PC-3 (cell line): ENCODE measurements at places on chromosomes 12 and 14. TPM values are rescaled to one million over a fixed set of nuclear protein-coding genes. Genes with fewer than 3 reads are reported as not detected.

Gene GPRC5D
- total RNA-seq = not detected in 2 replicates

DNA sequence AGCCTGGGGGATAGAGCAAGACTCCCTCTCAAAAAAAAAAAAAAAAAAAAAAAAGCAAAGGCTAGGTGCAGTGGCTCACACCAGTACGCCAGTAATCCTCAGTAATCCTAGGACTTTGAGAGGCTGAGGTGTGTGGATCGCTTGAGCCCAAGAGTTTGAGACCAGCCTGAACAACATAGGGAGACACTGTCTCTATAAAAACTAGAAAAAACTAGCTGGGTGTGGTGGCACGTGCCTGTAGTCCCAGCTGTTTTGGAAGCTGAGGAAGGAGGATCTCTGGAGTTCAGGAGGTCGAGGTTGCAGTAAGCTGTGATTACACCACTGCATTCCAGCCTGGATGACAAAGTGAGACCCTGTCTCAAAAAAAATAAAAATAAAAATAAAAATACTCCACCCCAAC is 8.9 kb upstream of the RBM25 start:
- H3K27me3 ChIP-seq = no peaks in the 10 kb centered on the region
- no peaks in the 10 kb centered on the region for H3K4me1 ChIP-seq
- H3K27ac ChIP-seq = no peak overlapping the region
- no peak overlapping the region for H3K4me3 ChIP-seq

GRCh38 chr12:118582863-118583262 is 206.5 kb downstream of the SUDS3 start:
- H3K36me3 ChIP-seq = no peaks in the 10 kb centered on the region
- peaks cover 14% of the 10 kb centered on the region for H3K27me3 ChIP-seq
- H3K4me1 ChIP-seq = no peaks in the 10 kb centered on the region
- H3K27ac ChIP-seq = no peak overlapping the region
- H3K4me3 ChIP-seq = no peak overlapping the region

DNA sequence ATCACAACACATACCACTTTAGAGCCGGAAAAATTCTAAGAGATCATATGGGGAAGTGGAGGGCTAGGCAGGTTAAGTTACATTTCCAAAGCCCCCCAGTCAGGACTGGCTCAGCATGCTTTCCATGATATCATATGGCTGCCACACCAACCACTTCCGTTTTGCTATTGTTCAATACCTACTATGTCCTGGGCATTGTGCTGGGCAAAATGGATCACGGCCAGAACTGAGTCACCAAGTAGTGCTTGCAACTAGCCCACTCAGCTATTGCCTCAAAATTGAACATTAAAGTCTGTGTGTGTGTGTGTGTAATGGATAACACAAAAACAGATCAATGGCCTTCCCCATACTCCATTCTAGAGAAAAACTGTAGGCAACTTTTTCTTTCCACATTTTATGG is 22.7 kb downstream of the WIF1 start:
- H3K27me3 ChIP-seq = no peaks in the 10 kb centered on the region; the same call in 1 of the 2 replicates
- no peak overlapping the region for H3K27ac ChIP-seq
- no peaks in the 10 kb centered on the region for H3K36me3 ChIP-seq
- H3K4me1 ChIP-seq = no peaks in the 10 kb centered on the region
- DNase-seq = peak; percentile 37
- no peak overlapping the region for H3K4me3 ChIP-seq

Gene MDP1
- 16.2 and 23.5 TPM in 2 replicates for total RNA-seq

DNA sequence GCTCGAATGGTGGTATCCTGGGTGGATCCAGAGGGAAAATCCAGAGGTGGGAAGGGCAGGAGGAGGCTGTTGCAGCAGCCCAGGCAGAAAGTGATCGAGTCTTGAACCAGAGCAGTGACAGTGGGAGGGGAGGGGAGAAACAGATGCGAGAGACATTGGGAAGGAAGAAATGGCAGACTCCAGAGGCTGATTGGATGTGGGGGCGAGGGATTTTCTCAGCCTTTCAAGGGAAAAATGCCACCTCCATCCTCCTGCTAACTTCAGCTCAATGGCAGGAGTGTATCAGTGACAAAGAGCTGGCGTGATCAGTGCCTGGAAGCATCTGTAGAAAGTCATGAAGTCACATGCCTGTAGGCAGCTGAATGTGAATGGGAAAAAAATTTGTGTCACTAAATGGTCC is 38.6 kb upstream of the NRXN3 start:
- no peaks in the 10 kb centered on the region for H3K27me3 ChIP-seq
- no peaks in the 10 kb centered on the region for H3K4me1 ChIP-seq
- no peaks in the 10 kb centered on the region for H3K36me3 ChIP-seq
- H3K27ac ChIP-seq = no peak overlapping the region
- no peak for DNase-seq
- H3K4me3 ChIP-seq = no peak overlapping the region

Gene OR6C75
- total RNA-seq = not detected in 2 replicates

Gene RFX4
- total RNA-seq = not detected in 2 replicates

Gene TRPV4
- total RNA-seq = 1.6 and 2.4 TPM in 2 replicates

Gene MRPS35
- 82.5 and 117 TPM in 2 replicates for total RNA-seq

Gene SLC6A13
- not detected in 2 replicates for total RNA-seq

- no peaks in the 10 kb centered on the region for H3K36me3 ChIP-seq
- H3K4me3 ChIP-seq = no peak overlapping the region
- peaks cover 19% of the 10 kb centered on the region for H3K4me1 ChIP-seq
- DNase-seq = peak; percentile 83
- no peaks in the 10 kb centered on the region for H3K27me3 ChIP-seq
Measured at GRCh38 chr12:70815971-70816391, 104.6 kb downstream of the PTPRR start.

GRCh38 chr12:3572560-3572959 is 81.6 kb downstream of the PRMT8 start:
- H3K4me3 ChIP-seq = no peak overlapping the region
- H3K27ac ChIP-seq = no peak overlapping the region
- H3K36me3 ChIP-seq = no peaks in the 10 kb centered on the region
- peaks cover 28% of the 10 kb centered on the region for H3K27me3 ChIP-seq
- H3K4me1 ChIP-seq = no peaks in the 10 kb centered on the region
- no peak for DNase-seq

Gene MYF5
- total RNA-seq = not detected in 2 replicates

Gene SLC48A1
- 21.4 and 22.3 TPM in 2 replicates for total RNA-seq

DNA sequence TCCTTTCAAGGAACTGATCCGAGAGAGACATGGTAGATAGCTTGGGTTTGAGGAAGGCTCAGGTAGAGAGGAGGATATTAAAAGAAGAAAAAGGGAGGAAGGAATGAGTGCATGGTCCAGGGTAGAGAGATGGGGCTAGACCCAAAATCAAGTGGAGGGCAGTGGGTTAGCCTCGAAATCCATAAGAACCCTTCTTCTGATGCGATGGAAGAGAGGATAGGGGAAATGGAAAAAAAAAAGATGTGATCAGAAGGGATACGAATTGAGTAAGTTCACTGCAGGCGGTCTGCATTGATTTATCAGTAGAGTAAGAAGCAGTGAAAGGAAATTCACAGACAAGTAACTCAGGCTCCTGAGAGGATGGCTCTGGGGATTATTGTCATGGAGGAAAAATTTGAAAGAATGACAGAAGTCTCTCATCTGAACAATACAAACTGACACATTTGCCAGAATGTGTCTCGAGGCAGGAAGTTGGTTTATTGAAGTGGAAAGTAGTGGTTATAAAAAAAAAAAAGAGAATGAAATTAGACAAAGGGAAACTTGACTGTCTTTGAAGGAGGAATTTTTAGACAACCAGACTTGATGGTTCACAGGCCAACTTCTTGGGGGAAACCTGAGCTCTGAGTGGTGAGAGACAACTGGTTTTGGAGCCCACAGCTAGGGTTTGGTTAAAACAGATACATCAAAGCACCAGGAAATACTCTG is 10.2 kb downstream of the PPFIBP1 start:
- H3K36me3 ChIP-seq = peaks cover 11% of the 10 kb centered on the region
- no peak for DNase-seq
- H3K4me1 ChIP-seq = peaks cover 18% of the 10 kb centered on the region
- H3K27me3 ChIP-seq = no peaks in the 10 kb centered on the region

Gene NR1H4
- total RNA-seq = not detected in 2 replicates

DNA sequence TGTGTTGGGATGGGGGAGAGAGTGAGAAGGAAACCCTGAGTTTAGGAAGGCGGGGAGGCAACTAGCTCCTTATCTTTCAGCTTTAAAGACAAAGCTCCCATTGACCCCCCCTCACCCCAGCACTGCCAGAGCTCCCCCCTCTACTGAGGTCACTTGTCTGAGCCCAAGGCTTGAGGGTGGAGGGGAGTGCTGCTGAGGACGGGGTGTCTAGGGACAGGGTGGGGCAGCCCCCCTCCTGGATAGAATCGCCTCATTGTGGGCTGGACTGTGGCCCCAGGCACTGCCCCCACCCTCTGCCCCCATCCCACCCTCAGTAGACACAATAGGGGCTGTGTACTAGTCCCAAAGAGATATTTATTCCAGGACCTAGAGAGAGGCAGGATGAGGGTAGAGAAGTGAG is 3.0 kb downstream of the ERBB3 start:
- no peaks in the 10 kb centered on the region for H3K27me3 ChIP-seq
- DNase-seq = no peak
- H3K36me3 ChIP-seq = peaks cover 7% of the 10 kb centered on the region; the same call in 1 of the 2 replicates
- no peak overlapping the region for H3K27ac ChIP-seq

Gene DTX1
- total RNA-seq = not detected in 2 replicates

- H3K4me3 ChIP-seq = no peak overlapping the region
- peaks cover 5% of the 10 kb centered on the region; the same call in 1 of the 2 replicates for H3K4me1 ChIP-seq
- H3K27ac ChIP-seq = no peak overlapping the region
- peak; percentile 44 for DNase-seq
Measured at GRCh38 chr14:92387578-92387977, 64.6 kb downstream of the SLC24A4 start.

DNA sequence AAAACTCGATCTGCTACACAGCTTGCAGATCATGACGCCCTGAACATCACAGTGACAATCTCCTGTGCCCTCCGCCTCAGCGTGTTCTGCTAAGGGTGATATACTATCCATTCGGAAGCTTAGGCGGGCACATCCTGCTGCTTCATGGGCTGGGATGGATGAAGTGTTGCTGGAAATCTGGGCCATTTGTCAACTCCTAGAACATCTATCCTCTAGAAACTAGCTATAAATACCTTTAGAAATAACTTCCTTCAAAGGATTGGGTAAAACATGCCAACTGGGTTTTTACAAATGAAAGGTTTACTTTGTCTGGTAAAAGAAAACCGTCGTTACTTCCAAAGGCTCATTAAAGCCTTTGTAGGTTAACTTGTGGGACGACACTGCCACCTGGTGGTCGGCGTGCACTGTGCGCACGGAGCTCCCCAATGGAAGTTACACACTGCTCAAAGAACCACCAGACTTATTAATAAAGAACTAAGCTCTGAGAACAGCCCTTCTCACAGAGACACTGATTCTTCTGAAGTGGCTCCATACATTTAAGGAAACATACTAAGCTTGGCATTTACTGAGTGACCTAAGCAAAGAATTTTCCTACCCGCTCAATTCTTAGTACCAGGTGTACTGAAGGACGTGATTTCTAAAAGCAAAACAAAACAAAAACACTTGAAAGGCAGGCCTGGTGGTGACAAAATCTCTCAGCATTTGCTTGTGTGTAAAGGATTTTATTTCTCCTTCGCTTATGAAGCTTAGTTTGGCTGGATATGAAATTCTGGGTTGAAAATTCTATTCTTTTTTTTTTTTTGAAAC is 21.6 kb upstream of the CACNA2D4 start:
- H3K4me3 ChIP-seq = no peak overlapping the region
- peaks cover 21% of the 10 kb centered on the region for H3K4me1 ChIP-seq
- peak; percentile 81 for DNase-seq
- no peak overlapping the region for H3K27ac ChIP-seq
- H3K36me3 ChIP-seq = no peaks in the 10 kb centered on the region
- no peaks in the 10 kb centered on the region for H3K27me3 ChIP-seq
